ENCODE measurements at places on chromosomes 6 and 20. TPM values are rescaled to one million over a fixed set of nuclear protein-coding genes. Genes with fewer than 3 reads are reported as not detected.

DNA sequence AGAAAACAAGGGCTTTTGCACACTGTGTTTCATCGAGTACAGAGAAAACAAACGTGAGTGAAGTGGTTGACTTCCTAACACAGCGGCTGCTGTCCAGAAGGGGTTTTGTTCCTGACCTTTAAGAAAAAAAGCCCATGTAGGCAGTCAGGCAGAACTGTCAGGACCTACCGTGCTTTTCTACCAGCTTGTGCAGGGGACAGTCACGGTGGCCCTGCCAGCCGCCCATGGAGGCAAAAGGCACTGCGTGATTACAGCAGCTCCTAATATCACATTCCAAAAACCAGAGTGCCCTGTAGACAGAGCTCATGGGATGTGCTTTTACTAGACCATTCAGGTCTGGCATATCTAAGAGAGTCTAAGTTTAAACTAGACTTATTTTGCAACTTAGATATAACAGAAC is 12.2 kb downstream of the TNFAIP3 start:
- DNase-seq: no peak

GRCh38 chr6:3281631-3282475 is 23.1 kb downstream of the PSMG4 start:
- no peak for DNase-seq

DNA sequence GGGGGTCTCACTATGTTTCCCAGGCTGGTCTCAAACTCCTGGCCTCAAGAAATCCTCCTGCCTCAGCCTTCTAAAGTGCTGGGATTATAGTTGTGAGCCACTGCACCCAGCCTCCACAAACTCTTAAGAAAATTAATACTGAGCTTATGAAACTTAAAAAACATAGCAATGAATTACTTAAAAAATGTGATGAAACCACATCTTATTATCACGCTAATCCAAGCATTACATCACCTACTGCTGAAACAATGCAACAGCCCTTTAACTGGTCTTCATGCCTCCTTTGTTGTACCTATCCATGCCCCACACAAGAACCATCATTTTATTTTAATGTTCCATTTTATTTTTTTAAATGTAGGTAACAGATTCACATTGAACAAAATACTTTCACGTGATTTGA is 24.9 kb downstream of the SESN1 start:
- DNase-seq: no peak

LAMA2 gene
- 0.62 TPM for total RNA-seq

- no peak for DNase-seq
These were observed 65.5 kb downstream of the ISM1 start for GRCh38 chr20:13286607-13287006.

GRCh38 chr20:5400164-5400762 is 83.5 kb upstream of the PROKR2 start:
- no peak for DNase-seq

VTA1 gene
- total RNA-seq: 31.5 TPM

KCNK16 gene
- not detected for total RNA-seq

DNA sequence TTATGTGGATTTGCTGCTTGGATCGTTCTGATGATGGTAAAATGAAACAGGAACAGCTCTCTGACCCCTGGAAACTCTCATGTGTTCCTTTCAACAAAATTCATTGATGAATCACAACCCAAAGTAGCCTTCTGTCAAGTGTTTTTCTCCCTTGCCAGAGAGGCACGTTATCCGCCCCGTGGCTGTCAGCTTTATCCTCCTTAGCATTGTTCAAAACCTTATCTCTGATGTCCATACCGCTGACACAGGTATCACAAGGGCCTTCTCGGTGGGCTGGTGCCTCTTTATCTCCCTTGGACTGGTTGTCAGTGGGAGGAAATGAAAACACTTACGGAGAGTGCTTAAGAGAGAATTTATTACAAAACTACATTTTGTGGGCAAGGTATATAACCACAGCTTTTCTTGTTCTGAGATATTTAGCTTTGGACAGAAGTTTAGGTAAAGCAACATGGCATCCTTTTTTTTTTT is 84.9 kb downstream of the TIAM2 start:
- no peak for DNase-seq

- no peak for DNase-seq
These were observed 2.1 kb upstream of the RRAGD start for GRCh38 chr6:89414215-89414614.

DNA sequence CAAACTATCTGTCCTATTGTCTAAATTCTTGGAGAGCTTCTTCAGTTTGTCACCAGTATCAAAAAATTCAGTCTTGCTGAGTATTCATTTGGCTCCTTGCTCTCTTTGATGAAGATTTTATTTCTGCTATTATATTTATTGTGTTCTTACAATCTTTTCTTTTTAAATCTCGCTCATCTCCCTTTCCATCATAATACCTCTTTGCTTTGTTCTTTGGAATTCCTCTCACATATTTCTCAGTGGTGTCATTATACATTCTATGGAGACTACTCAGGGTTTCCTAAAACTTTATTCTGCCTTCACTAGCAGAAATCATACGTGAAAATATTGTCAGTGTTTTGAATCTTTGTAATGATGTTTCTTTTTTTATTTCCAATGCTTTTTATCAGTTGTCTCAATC is 445.2 kb upstream of the ID4 start:
- DNase-seq: no peak

DNA sequence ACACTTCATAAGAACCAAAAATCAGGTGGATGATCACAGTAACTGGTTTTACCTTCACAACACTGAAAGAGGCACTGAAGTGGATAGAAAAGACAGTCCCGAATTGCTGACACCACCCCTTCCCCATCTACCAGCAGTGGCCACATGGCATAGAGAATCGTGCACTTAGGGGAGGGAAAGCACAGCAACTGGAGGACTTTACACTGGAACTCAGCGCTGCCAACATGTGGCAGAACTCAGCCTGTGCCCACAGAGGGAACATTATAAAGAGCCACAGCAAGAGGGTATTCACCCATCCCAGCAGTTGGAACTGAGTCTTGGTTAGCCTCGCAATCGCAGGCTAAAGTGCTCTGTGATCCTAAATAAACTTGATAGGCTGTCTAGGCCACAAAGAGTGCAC is 6.5 kb upstream of the KIAA1586 start:
- no peak for DNase-seq

Data from T-cell (primary cell).